Right cardiac atrium (tissue), 5 donors: ENCODE measurements at places on chromosomes 5 and 9. TPM values are rescaled to one million over a fixed set of nuclear protein-coding genes. Genes with fewer than 3 reads are reported as not detected.

The ZNF474 gene
- polyA plus RNA-seq = not detected

The SH3RF2 gene
- 354 TPM for polyA plus RNA-seq

The CARD6 gene
- polyA plus RNA-seq = 3.8 TPM

The FAM221B gene
- polyA plus RNA-seq = not detected

The OBP2B gene
- not detected for polyA plus RNA-seq

The GARNL3 gene
- 9.1 TPM for polyA plus RNA-seq

The PLPPR1 gene
- not detected for polyA plus RNA-seq

The MOCS2 gene
- polyA plus RNA-seq = 124 TPM

The PCDHAC2 gene
- polyA plus RNA-seq = 0.02 TPM

The AFAP1L1 gene
- 26.2 TPM for polyA plus RNA-seq

The LCNL1 gene
- polyA plus RNA-seq = 2.4 TPM

The EXOSC3 gene
- polyA plus RNA-seq = 15.7 TPM

The LRRC19 gene
- not detected for polyA plus RNA-seq
